PC-3 (cell line): ENCODE measurements at places on chromosomes 4 and X. TPM values are rescaled to one million over a fixed set of nuclear protein-coding genes. Genes with fewer than 3 reads are reported as not detected.

- DNase-seq: no peak
These were observed 52.2 kb upstream of the FAT1 start for GRCh38 chr4:186775902-186776301.

DNA sequence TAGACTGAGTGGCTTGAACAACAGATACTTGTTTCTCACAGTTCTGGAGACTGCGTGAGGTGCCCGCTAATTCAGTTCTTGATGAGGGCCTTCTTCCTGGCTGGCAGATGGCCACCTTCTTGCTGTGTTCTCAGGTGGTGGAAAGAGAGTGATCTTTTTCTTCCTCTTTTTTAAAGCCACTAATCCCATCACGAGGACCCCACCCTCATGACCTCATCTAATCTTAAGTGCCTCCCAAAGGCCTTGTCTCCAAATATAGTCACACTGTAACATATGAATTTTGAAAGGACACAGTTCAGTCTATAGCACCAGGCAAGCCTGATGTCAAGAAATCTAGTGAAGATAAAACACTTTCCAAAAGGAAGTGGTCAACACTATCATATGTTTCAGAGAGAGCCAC, 12.4 kb downstream of the VAMP7 start:
- DNase-seq: no peak

GRCh38 chr4:153023692-153024394, 87.7 kb downstream of the FHDC1 start:
- no peak for DNase-seq

- peak; percentile 72 for DNase-seq
These were observed 276.9 kb upstream of the TACR3 start for GRCh38 chr4:103996637-103997036.

DNA sequence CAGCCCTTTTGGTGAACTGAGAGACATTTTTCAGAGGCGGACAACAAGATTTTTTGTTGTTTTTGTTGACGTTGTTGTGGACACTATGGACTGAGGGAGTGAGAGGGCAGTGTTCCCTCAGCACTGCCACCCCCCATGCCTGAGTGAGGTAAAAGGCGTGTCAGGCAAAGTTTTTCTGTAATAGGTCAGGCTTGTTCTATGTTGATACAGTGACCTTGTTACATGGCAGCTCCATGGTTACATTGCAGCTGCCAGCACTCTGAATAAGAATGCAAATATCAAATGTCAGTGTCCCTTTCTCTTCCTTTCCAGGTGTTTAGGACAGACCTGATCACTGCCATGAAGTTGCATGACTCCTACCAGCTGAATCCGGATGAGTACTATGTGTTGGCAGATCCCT, 36.6 kb downstream of the JADE1 start:
- DNase-seq: peak; percentile 41

- DNase-seq: no peak
These were observed 363.9 kb downstream of the MID1IP1 start for GRCh38 chrX:39165185-39165584.

GRCh38 chrX:112888916-112889315, 48.3 kb upstream of the AMOT start:
- DNase-seq: no peak

GRCh38 chr4:128639541-128640270, 169.8 kb upstream of the JADE1 start:
- DNase-seq: no peak

RADX gene
- 0.18 TPM in 1 of 2 replicates, not detected in the other for total RNA-seq
